Substantia nigra (tissue), 51 donors: ENCODE measurements at places on chromosomes 7 and 10.
A peak's percentile ranks its signal among the peaks of the same experiment; 100 is the strongest.

DNA sequence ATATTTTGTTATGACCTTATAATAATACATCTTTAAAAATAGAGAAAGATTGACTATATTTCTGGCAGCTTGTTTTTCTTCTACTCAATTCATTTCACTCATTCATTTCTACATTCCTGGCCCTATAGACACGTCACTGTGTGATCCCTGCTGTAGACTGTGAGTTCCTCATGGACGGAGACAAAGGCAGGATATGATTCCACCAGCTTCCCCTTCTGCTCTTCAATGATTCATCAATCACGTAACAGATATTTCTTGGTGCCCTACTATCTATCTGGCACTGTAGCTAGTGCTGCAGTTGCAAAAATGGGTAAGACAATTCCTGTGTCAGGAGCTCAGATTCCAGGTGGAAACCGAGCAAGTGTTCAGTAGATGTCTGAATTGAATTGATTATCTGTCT is 415.0 kb downstream of the SFMBT2 start:
- no peak for DNase-seq

DNA sequence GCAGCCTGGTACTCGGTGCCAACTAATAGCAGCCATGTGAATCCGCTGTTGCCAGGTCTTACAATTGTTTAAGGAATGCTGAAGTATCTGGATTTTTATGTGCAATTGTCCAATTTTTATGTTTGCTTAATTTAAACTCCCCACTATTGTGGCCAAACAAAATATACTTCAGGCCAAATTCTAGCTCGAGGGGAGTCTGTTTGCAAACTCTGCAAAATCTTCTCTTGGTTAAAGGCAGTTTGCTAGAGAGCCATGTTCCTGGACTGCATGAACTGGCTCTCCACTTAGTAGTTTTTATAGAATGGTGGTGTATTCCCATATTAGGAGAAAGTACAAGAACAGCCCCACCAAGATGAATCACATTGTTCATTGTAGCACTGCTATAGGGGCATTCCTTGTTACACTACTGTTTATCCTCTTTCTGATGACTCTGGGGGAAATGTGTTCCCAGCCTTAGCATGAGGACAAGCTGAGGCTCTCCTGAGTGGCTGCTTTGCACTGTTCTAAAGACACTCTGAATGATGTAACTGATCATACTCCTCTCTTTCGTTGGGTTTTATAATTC is 178.0 kb upstream of the GLI3 start:
- no peak for DNase-seq

DNA sequence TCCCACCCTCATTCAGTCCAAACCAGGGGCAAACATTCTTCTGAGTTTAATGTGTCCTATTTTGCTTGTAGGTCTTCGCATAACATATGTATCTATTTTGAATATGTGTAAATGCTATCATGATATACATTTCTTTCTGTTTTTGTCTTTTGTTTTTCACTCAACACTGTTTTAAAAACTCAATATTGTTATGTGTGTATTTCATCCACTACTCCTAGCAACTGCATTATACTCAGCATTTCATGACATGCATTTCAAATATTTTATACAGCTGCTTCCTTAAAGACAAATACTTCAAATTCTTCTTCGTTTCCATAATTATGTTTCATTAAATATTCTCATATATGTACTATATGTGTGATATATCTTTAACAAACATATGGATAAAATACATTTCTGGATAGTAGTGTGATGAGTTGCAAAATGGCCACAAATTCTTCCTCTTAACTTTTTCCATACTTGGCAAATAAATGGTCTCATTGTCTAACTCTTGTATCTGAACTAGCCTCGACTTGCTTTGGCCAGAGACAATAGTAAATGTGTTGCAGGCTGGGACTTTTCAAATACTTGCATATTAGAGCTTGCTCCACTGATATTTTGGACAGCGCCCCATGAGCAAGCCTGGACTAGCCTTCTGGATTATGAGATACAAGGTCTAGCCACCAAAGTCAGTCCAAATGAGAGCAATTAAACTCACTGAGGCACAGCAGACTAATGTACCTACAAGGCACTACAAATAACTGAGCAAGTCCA is 539.7 kb upstream of the KCND2 start:
- no peak for DNase-seq

GRCh38 chr7:6705959-6706665 is 635 bp downstream of the ZNF12 start:
- peak; percentile 48 for DNase-seq

DNA sequence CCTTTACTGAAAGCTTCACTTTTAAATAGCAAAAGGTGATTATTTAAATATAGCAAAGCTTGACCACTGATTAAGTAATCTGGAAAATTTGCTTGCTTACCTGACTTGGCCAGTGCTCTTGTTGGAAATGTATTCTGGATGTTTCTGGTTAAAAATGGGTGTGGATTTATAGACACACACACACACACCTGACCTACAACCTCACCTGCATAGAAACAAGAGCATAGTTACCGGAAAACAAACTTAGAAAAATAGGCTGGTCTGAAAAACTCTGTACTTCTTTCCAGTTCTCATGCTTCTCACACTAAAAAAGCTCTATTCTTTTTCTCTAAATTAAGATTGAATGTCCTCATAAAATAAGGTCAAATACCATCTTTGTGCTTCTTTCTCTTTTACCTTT is at the start of gene AGR3:
Gene AGR3, minus strand, starts transcription at position 140 of the 400 bp plus-strand sequence. CDS start 3,365 bp downstream, outside the sequence.
- DNase-seq: no peak
